ENCODE measurements at places on chromosomes 11 and 22.

DNA sequence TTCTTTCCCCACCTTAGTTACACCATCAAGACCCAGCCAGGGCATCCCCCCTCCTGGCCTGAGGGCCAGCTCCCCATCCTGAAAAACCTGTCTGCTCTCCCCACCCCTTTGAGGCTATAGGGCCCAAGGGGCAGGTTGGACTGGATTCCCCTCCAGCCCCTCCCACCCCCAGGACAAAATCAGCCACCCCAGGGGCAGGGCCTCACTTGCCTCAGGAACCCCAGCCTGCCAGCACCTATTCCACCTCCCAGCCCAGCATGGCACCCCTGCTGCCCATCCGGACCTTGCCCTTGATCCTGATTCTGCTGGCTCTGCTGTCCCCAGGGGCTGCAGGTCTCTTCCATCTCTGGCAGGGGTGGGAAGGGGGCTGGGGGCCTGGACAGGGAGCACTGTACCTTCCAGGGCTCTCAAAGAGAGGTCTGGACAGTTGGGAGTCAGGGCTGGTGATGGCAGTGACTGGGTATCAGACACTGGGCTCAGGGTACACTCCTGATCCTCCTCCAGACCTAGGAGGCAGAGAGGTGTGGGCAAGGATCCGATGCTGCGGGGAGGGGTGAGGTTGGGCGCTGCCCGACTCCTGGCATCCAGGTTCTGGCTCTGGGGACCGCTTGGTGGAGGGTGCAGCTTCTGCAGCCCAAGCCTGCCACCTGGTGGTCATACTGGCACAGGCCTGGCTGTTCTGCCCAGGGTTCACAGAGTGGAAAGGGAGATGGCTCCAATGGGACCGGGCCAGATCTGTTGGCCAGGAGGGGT lies at the start of gene UPK2:
TSS of gene UPK2 (plus strand) at position 205 of the 753 bp plus-strand sequence. CDS start at position 258, 53 bp downstream.
- peak; percentile 79 for DNase-seq

DNA sequence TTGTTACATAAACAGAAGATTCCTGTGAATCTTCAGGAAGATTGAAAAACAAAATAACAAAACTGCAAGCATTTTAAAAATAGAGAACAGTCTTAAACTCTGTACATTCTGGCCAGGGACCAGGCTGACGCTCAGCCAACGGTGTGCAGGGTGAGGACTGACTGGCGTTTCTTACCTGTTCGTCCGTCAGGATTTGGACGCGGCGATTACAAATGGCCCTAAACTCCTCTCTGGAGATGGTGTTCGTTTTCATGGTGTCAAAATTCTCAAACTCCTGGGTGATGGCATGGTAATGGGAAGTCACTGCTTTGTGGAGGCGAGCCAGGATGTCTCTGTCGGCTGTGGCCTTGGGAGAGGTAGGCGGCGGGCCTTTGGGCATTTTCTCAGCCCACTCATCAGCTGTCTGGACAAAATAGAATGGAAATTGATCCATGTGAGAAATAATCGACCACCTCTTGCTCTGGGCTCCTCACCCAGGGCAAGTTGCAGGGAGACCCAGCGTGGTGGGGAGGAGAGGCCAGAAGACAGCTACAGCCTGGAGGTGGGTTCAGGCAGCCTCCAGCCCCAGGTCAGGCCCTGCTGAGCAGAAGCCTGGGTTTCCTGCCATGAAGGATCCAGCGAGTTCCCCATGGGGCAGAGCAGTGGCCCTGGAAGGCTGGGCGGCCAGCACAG lies 143.0 kb downstream of the MPPED1 start:
- no peak for DNase-seq

DNA sequence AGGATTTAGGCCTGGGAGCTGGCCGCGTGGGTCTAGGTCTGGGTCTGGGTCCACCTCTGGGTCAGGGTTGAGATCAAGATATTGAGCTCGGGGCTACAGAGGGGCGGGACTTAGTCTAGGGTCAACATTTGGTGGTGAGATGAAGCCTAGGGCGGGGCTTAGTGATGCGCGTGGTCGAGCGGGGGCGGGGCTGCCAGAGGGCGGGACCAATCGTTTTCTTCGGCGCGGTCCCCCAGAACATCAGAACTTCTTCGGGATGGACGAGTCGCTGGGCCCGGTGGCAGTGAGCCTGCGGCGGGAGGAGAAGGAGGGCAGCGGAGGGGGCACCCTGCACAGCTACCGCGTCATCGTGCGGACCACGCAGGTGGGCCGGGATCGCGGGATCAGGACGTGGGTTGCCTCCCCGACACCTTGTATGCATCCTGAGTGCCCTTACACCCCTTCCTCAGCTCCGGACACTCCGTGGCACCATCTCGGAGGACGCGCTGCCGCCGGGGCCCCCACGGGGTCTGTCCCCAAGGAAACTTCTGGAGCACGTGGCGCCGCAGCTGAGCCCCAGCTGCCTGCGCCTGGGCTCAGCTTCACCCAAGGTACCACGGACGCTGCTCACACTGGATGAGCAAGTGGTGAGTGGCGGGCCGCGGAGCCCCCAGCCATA lies 4.2 kb downstream of the SIPA1 start:
- no peak for DNase-seq

GRCh38 chr22:19422440-19423301 lies 8.9 kb downstream of the HIRA start:
- no peak for DNase-seq

GRCh38 chr11:117411736-117412135 lies 84.1 kb downstream of the CEP164 start:
- DNase-seq = no peak

GRCh38 chr22:50072714-50073538 lies 12.3 kb downstream of the MLC1 start:
- no peak for DNase-seq

GRCh38 chr11:120974965-120975364 lies 48.9 kb upstream of the TBCEL start:
- no peak for DNase-seq

DNA sequence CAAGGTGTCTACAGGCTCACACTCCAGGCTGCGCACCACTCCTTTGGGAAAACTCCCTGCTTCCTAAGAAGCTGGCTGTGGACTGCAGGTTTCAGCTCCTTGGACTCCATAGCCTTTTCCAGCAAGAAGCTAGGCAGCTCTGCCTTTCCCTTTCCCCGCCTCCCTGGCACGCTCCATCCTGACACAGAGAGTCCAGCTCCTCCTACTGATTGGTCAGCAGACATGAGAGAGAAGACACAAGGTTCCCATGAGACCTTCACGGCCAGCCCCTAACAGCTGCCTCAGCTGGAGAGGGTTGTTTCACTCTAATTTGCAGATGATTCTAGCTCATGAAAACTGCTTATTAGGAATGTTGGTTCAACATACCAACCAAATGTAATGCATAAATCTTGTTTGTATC lies 27.6 kb downstream of the TENM4 start:
- no peak for DNase-seq

- DNase-seq = no peak
Measured at GRCh38 chr11:130480186-130480585, 31.7 kb downstream of the ADAMTS15 start.

Measured in stimulated activated CD8-positive, alpha-beta memory T cell treated with anti-CD3 and anti-CD28 coated beads, Interleukin-2, amount 100 ng/mL, for 48 hours (primary cell).